Esophagus squamous epithelium (tissue), 5 donors: ENCODE measurements at places on chromosomes 7 and 10. TPM values are rescaled to one million over a fixed set of nuclear protein-coding genes. Genes with fewer than 3 reads are reported as not detected.

GRCh38 chr7:119935418-119936025 is 337.5 kb upstream of the KCND2 start:
- no peak for DNase-seq

GRCh38 chr10:85377029-85377806 is 989.4 kb downstream of the GRID1 start:
- no peak for DNase-seq

- DNase-seq, result no peak
Observed at GRCh38 chr10:94282369-94282768, 80.4 kb downstream of the NOC3L start.

GRCh38 chr7:131157530-131158243 is 170.0 kb upstream of the MKLN1 start:
- DNase-seq, result no peak

DNA sequence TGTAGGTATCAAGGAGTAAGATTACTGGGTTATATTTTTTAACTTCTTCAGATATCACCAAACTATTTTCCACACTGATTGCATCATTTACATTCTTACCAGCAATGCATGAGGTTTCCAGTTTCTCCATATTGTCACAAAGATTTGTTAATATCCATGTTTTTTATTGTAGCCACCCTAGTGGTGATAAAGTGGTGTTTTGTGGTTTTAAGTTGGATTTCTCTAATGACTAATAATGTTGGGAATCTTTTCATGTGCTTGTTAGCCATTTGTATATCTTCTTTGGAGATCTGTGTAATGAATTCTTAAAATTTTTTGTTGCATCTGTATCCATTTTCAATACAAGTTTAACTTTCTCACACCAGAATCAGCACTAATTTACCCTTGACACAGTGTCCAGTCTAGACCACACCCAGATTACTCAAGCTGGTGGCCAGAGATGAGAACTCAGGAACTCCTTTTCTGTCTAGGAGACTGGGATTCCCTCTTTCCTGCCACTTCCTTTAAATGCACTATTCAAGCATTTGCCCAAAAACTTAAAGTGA is 67.0 kb upstream of the PLXDC2 start:
- no peak for DNase-seq

- DNase-seq, result no peak
Observed at GRCh38 chr7:68324621-68325020, 1273.7 kb upstream of the AUTS2 start.

- DNase-seq, result no peak
Observed at GRCh38 chr10:101834341-101834740, 9.3 kb downstream of the KCNIP2 start.

DNA sequence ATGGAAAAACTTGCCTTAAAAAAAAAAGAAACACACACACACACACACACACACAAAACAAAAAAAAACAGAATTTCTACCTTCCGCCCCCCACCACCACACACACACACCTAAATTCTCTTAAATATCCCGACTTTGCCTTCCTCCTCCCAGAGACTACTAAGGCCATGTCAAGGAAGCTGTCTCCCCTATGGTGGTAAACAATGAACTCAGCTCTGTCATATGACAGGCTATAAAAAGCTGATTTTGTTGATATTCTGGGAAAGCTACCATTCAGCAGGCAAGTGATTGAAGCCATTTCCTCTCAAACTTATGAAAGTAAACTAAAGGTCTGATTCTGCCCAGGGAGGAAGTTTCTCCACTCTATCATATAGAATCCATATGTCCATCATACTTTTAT is 471.0 kb downstream of the GFRA1 start:
- no peak for DNase-seq

- no peak for DNase-seq
Observed at GRCh38 chr10:21473135-21473534, 52.3 kb downstream of the SKIDA1 start.

- no peak for DNase-seq
Observed at GRCh38 chr7:89914711-89915110, 239.6 kb upstream of the STEAP1 start.

- DNase-seq, result no peak
Observed at GRCh38 chr7:51344406-51345138, 28.0 kb upstream of the COBL start.

GRCh38 chr7:94044806-94045205 is 40.7 kb upstream of the BET1 start:
- no peak for DNase-seq

DNA sequence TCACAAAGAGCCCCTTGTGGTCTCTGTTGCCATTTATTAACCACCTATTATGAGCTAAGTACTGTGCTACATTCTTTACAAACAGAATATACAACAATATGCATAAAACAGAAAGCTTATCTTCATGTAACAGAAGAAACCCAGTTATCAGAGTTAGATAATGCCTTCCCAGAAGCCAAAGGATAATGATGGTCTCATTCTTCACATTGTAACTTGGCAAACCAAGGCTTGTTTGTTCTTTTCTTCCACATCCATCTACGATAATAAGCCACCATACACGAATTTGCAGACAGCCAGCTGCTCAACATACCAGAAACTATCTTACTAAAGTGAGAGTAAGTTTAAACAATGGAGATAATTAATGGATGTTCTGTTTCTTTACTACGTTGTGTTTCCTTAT is 127.6 kb downstream of the NEBL start:
- DNase-seq, result no peak

- no peak for DNase-seq
Observed at GRCh38 chr7:2509298-2509906, 10.2 kb upstream of the LFNG start.

DNA sequence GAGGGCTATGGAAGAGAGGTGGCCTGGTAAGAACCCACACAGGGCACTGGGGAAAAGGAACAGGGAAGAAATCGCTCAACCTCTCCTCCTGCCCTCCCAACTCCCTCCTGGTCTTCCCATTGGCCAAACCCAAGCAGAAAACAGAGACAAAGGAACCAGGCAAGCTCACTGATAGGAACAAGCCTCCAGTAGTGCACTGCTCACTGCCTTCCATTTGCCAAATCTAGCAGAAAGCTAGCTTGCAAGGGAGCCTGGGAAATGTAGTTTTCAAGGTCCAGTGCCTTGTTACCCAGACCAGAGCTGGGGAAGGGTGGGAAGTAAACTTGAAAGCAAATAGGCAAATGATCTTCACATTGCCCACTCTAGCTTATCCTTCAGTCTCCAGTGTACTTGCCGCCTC is 556.1 kb upstream of the AUTS2 start:
- no peak for DNase-seq

GRCh38 chr10:113991091-113991860 is 52.4 kb upstream of the ADRB1 start:
- no peak for DNase-seq

DNA sequence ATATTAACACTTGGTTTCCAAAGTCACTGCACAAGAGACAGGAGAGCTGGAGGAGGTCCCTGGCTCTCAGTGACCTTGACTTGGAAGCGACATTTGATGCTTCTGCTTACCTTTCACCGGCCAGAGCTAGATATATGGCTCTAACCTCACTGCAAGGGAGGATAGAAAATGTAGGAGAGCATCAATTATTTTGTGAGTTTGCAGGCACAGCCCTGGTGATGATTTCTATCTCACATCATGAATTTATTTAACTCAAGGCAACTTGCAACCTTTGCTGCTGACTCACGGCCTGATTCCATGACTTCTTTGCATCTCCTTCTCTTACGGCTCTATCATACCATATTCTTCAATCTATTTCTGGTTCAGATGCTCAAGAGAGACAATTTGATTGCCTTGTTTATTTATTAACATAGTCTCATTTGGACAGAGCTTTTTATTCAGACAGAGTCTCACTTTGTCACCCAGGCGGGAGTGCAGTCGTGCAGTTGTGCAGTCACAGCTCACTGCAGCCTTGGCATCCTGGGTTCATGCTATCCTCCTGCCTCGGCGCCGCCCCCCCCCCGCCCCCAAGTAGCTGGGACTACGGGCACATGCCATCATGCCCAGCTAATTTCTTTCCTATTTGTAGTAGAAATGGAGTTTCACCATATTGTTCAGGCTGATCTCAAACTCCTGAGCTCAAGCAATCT is 196.0 kb downstream of the REEP3 start:
- no peak for DNase-seq

GRCh38 chr10:60760711-60761210 is 17.5 kb upstream of the CDK1 start:
- DNase-seq, result no peak

GRCh38 chr7:113912876-113913275 is 5.9 kb downstream of the PPP1R3A start:
- DNase-seq, result no peak

DNA sequence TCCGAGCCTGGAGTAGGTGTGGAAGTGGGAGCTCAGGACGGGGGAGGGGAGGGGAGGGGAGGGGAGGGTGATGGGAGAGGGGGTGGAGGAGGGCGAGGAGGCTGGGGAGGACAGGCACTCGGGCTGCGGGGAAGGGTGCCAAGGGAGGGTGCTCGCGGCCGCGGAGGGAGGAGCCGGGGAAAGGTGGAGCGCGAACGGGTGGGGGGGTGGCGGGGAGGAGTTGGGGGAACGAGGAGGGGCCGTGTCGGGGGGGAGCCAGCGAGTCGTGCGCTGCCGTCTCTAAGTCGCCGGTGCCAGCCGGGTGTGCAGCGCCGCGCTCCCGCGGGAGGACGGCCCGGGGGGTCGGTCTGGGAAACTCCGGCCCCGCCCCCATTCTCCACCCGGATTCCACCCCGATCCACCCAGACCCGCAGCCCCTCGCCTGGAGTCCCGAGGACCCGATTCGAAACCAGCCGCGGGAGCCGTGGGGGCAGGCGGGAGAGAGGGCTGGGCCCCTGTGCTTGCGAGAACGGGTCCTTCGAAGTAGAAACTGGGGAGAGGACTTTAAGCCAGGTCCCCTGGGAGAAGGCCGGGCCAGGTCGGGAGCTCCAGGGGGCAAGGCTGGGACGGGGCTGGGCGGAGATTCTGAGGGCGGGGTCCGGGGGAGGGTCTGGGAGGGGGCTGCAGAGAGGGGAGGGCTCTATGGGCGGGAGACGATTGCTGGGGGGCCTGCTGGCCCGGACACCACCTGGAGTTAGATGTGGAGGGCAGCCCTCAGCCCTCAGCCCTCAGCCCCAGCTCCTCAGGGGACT is at the start of gene ZNF467:
Gene ZNF467 (minus strand): TSS at position 143 of the 791 bp plus-strand sequence. CDS start 2,556 bp downstream, outside the sequence.
- DNase-seq, result no peak

- DNase-seq, result no peak
Observed at GRCh38 chr7:32066441-32066840, 3.8 kb downstream of the PDE1C start.

- no peak for DNase-seq
Observed at GRCh38 chr10:51421853-51422252, 277.5 kb downstream of the CSTF2T start.

DNA sequence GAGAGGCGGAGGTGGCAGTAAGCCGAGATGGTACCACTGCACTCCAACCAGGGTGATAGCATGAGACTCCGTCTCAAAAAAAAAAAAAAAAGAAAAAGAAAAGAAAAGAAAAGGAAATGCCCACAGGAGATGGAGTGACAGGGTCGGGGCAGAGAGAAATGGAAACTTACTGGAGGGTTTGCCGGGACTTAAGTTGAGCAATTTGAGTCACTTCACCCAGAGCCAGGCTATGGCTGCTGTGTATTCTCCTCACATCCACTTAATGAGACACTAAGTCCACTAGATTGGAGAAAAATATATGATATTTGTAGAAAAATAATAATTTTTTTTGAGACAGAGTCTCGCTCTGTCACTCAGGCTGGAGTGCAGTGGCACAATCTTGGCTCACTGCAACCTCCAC is 4.6 kb upstream of the PFKFB3 start:
- no peak for DNase-seq

DNA sequence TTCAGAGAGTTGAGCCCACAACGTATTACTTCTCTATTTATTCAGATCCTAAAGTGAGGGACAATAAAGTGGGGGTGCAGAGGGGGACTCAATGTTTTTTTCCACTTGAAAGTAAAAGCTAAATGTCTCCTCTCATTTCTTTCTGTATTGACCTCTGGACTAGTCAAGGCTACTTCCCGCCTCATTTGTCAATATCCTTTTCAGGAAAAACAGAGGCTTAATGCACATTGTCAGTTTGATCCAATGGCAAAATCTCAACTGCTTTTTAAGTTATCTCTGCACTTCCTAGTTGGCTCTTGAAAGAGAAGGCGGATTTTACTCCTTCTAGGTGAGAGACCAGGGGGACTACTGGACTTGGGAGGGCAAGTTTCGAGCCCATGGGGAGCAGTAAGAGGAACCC is 56.4 kb downstream of the HIPK2 start:
- DNase-seq, result no peak

DNA sequence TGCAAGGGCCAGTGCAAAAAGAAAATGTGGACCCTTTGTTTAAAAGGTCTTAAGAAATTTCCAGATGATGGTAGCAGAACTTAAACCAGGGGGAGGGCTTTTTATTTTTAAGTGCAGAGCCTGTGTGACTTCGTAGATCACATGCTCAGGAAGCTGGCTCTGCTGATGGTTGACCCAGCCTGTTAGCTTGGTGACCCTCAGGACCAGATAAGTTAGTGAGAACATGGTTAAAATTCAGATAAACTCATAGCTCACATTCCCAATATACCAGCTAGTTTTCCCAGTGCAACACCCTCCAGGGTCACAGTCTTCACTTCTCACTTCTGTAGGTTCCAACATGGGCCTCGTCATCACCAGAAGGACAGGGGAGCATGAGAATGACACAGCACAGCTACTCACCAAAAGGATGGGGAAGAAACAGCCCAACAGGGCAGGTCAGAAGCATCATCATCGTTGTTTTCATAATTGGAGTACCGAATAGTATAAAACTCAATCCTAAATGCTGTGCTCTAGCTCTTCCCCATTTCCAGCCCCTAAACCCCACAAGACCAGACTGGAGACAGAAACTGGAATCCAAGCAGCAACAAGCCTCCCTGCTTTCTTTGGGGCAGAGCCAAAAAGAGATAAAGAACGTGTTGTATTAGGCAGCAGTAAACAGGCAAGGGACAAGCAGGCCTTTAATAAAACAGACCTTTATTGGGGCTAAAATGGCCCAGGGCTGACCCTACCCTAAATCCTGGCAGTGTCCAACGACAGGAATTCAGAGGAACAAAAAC is 102.2 kb upstream of the ANKRD1 start:
- DNase-seq, result no peak

- DNase-seq, result no peak
Observed at GRCh38 chr10:61974601-61975390, 73.3 kb downstream of the ARID5B start.

NAT16 gene
- not detected for total RNA-seq

LIPK gene
- total RNA-seq, result 2.4 TPM

LFNG gene
- 13.2 TPM for total RNA-seq

ASAH2 gene
- 0.70 TPM for total RNA-seq

AEBP1 gene
- 83.9 TPM for total RNA-seq

ADRA2A gene
- 0.38 TPM for total RNA-seq

MINDY3 gene
- 9.5 TPM for total RNA-seq
